Caki2 (cell line): ENCODE measurements at places on chromosomes 2 and 18. TPM values are rescaled to one million over a fixed set of nuclear protein-coding genes. Genes with fewer than 3 reads are reported as not detected.

Gene ALK
- not detected in 2 replicates for total RNA-seq

Gene CYP27A1
- not detected in 2 replicates for total RNA-seq

Gene RAMP1
- not detected in 2 replicates for total RNA-seq

Gene NAT8
- not detected in 2 replicates for total RNA-seq

Gene TMEM198
- 4.5 and 9.3 TPM in 2 replicates for total RNA-seq

Gene GDF7
- total RNA-seq: 0.68 and 0.72 TPM in 2 replicates

Gene ACTG2
- not detected in 2 replicates for total RNA-seq

Gene DAW1
- 3.4 and 4.3 TPM in 2 replicates for total RNA-seq

Gene KCNG2
- total RNA-seq: not detected in 2 replicates

Gene SPC25
- total RNA-seq: 32.0 and 52.0 TPM in 2 replicates

Gene SMYD1
- total RNA-seq: not detected in 2 replicates

Gene WIPF1
- 0.61 and 3.5 TPM in 2 replicates for total RNA-seq

Gene CDH20
- total RNA-seq: not detected in 2 replicates

Gene CFAP221
- total RNA-seq: 1.6 and 2.4 TPM in 2 replicates

Gene SPP2
- not detected in 2 replicates for total RNA-seq
